ENCODE measurements at places on chromosomes 4 and X.
A peak's percentile ranks its signal among the peaks of the same experiment; 100 is the strongest.

- DNase-seq: no peak
Measured at GRCh38 chrX:24298191-24298590, 15.7 kb downstream of the SUPT20HL2 start.

GRCh38 chr4:169921732-169922131, 104.5 kb downstream of the MFAP3L start:
- no peak for DNase-seq

DNA sequence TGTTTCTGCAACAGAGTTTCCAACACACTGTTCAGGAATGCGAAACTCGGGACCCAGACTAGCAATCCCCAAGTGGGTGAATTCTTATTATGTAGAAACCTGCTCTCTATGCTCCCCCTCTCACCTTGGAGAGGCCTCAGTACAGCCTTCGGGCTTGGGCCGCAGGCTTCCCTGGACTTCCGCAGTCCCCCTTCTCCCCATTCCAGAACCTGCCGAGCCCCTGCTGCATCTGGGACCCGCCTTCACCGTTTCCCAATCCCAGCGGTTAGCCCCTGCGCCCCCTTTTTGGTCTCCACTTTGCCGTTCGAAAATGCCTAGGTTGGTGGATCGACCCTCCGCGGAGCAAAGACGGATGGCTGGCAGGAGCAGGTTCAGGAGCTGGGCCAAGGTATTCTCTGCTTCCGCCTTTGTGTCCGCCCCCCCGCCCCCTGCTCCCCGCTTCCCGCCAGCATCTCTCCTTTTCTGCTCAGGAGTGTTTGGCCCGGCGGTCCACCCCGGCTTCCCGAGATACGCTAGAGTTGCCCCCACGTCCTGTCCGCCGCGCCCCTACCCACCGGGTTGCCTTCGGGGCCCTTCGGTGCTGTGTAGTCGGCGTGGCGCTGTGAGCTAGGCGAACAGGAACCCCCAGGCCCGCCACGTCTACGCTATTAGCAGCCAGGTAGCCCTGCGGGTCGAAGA, 11.5 kb downstream of the HAND2 start:
- no peak for DNase-seq

DNA sequence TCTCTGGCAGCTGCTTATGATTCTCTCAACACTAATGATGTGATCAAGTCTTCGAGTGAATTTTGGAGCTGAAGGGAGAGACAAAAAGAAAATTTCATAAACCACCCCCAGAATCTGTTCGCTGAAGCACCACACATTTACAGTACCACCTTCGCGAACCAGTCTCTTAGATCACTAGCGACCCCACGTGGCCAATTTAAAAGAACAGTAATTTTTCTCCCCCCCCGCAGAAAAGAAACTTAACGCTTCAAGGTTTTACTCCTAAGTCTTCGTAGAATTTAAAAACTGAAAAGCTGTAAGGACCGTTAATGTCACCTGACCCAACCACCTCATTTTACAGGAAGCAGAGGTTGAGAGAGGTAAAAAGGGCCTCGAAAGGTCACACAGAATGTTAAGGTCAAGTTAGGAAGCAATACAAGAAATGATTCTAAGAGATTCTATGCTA, 187.5 kb downstream of the QDPR start:
- DNase-seq: peak; percentile 9

DNA sequence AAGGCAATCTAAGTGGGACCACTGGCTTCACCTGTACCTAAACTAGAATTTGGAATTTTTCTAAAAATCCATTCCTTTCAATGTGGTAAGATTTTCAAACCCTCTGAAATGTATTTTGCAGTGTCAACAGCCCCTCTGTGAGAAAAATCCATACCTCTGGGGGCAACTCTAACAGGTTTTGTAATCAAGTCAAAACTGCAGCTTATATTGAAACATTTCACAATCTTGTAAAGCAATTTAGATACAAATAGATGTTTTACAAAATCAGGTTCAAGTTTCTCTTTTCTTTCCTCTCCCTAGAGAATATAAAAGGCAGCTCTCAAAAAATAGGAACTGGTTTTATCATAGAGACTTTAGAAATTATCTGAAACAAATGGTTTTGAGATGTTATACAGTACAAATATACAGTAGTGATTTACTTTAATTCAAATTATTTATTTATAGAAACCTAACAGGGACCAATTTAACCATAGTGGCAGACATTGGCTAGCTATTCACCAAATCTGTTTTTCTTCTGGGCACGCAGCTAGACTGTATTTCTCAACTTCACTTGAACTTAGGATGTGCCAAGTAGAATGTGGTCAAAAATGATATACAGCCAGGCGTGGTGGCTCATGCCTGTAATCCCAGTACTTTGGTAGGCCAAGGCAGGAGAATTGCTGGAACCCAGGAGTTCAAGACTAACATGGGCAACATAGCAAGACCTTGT, 36.3 kb upstream of the SPINK2 start:
- no peak for DNase-seq

GRCh38 chr4:55758570-55758969, 61.0 kb upstream of the EXOC1L start:
- no peak for DNase-seq

DNA sequence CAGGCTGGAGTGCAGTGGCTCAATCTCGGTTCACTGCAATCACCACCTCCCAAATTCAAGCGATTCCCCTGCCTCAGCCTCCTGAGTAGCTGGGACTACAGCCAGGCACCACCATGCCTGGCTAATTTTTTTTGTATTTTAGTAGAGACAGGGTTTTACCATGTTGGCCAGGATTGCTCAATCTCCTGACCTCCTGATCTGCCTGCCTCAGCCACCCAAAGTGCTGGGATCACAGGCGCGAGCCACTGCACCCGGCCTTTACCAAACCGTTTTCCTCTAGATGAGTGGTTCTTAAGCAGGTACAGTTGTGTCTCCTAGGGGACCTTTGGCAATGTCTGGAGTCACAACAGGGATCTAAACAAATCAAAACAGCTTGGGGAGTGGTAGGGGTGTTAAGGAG, 11.6 kb downstream of the AMELX start:
- no peak for DNase-seq

GRCh38 chr4:18847249-18847890, 825.8 kb upstream of the LCORL start:
- DNase-seq: no peak

- DNase-seq: no peak
Measured at GRCh38 chr4:183517781-183518180, 12.9 kb downstream of the ING2 start.

GRCh38 chr4:9933956-9934355, 87.3 kb downstream of the SLC2A9 start:
- no peak for DNase-seq

GRCh38 chrX:103585411-103586313, at the start of gene TCEAL4:
Gene TCEAL4, plus strand, starts transcription at chrX:103585515. Its CDS starts 1,161 bp downstream, at chrX:103586676.
- DNase-seq: peak; percentile 1

DNA sequence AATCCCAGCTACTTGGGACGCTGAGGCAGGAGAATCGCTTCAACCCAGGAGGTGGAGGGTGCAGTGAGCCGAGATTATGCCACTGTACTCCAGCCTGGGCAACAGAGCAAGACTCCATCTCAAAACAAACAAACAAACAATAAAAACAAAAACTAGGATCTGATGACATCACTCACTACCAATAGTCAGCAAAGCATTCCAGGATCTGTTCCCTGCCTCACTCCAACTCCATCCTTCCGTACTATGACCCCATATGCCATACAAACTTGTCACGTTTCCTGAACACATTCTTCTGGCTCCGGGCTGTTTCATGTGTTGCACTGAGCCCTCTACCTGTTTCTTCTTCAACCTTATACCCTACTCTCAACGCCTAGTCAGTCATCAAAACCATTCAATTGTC, 47.3 kb downstream of the RBM47 start:
- no peak for DNase-seq

DNA sequence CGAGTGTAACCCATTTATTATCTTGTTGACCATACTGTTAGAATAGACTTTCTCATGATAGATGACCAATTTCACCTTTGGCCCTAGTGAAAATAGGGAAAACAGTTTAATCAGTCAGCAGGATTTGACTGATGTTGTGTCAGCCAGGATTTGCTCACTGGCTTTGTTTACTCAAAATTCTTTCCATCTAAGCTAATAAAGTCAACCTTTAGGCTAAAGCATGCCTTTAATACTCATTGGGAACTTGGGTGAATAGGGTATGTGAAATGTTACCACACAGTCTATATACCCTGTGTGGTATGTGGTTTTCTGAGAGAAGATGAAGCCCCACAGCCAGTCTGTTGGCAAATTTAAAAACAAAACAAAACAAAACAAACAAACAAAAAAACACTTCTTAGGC, 18.7 kb upstream of the SPANXB1 start:
- DNase-seq: no peak

DNA sequence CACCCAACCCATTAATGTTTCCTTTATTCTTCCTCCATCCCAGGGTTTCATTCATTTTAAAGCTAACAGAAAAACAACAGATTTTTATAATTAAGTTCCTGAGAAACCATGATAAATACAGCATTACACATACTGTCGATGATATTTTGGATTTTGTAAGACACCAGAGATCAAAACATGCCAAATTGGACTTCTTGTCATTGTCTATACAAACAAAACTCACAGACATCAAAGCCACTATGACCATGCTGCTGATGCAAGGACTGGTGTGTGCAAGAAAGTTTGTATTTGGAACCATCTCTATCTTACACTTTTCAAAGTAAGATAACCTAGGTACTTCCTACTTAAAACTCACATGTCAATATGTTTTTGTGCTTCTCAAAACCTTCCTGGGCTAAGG, 294.0 kb upstream of the UGT8 start:
- DNase-seq: no peak

DNA sequence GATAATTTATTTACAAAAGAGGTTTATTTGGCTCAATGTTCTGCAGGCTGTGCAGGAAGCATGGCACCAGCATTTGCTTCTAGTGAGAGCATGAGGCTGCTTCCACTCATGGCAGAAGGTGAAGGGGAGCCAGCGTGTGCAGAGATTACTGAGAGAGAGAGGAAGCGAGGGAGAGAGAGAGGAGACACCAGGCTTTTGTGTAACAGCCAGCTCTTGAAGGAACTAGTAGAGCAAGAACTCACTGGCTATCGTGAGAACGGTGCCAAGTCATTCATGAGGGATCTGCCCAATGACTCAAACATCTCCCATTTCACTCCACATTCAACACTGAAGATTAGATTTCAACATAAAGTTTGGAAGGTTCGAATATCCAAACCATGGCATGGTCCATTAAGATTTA, 12.7 kb downstream of the GUCY1A1 start:
- no peak for DNase-seq

- DNase-seq: no peak
Measured at GRCh38 chr4:48645225-48645794, 134.8 kb downstream of the FRYL start.

GRCh38 chrX:13659063-13659462, 6.1 kb downstream of the TCEANC start:
- DNase-seq: no peak

- no peak for DNase-seq
Measured at GRCh38 chr4:137626942-137627738, 94.8 kb upstream of the PCDH18 start.

- DNase-seq: no peak
Measured at GRCh38 chrX:114073926-114074325, 510.0 kb upstream of the HTR2C start.

- DNase-seq: no peak
Measured at GRCh38 chrX:154384284-154384892, 5.3 kb downstream of the EMD start.

DNA sequence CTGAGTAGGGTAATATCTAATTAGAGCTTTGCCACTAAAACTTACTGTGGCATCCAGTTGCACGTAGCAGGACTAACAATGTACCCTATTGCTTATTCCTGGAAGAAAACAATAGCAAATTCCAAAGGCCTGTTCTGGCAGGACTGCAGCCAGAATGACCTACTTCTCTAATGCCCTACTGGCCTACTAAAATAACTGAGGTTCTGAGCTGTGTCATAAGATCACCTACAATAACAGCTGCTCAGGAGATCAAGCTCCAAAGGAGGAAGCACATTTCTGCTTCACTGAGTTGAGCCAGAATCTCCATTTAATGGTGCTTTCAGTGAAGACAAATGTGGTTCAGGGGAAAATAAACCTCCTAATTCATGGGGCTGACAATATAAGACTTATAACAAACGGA, 42.2 kb upstream of the CXCL8 start:
- DNase-seq: no peak

DNA sequence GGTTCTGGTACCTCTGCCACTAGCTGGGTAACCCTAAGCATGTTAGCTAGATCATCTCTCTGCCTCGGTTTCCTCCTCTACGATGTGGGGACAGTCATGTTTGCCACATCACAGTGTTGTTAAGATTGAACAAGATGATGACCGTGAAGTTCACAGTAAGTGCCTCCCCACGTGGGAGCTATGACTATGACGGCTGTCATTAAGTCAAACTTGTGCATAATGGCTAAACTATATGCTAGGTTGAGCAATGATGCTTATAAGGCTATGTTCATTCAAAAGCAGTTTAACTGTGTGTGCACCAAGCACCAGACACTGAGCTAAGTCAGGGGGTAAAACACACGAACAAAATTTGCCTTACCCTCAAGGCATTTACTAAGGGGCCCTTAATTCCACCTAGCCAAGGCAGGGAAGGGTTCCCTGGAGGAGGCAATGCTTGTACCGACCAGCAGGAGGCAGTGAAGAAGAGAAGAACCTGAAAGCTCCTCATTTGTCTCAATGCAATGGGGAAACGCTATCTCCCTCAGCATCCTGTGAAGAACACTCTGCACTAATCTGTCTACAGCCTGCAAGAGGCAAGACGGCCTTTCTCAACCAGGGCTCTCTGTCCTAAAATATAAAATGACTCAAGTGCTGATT, 52.9 kb downstream of the MAP7D2 start:
- no peak for DNase-seq

- DNase-seq: no peak
Measured at GRCh38 chr4:36651253-36651652, 369.8 kb downstream of the DTHD1 start.

GRCh38 chr4:110085131-110085530, 113.3 kb downstream of the ELOVL6 start:
- DNase-seq: no peak

DNA sequence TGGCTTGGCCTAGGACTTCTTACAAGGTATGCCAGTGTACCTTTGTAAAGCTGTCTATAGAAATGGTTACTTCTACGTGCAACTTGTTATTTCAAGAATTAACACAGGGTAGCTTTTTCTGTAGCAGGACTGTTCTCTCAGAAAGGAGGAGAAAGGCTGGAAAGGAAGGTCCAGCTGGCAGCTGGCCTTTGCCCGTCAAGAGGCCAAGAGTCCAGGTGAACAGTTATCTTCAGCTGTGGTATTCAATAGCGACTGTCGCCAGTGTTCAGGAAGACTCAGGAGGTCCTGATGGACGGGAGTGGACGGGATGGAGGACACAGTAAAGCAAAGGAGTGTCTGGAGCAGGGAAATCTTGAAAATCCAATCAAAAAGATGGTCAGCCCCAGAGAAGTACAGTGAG, 4.7 kb downstream of the CYP4V2 start:
- no peak for DNase-seq
